ENCODE measurements at places on chromosomes 2 and 18. TPM values are rescaled to one million over a fixed set of nuclear protein-coding genes. Genes with fewer than 3 reads are reported as not detected.

GRCh38 chr2:221572219-221572820 is at the start of gene EPHA4:
EPHA4 (minus strand) TSS chr2:221572304; CDS start chr2:221572248, 56 bp downstream.
- peak within 1 kb of the TSS; percentile 94 for H3K4me3 ChIP-seq
- H3K36me3 ChIP-seq = no peaks in the 10 kb centered on the region
- H3K4me1 ChIP-seq = peaks cover 49% of the 10 kb centered on the region
- peak within 1 kb of the TSS; percentile 91 for H3K27ac ChIP-seq

- H3K27ac ChIP-seq = peak overlapping the region; percentile 43
- DNase-seq = no peak
- H3K4me3 ChIP-seq = peak overlapping the region; percentile 71
- no peaks in the 10 kb centered on the region for H3K36me3 ChIP-seq
- no peaks in the 10 kb centered on the region for H3K27me3 ChIP-seq
Observed at GRCh38 chr2:168245074-168245825, 2.1 kb downstream of the STK39 start.

GRCh38 chr2:108776475-108776874 is 10.1 kb upstream of the CCDC138 start:
- no peaks in the 10 kb centered on the region for H3K27me3 ChIP-seq
- H3K27ac ChIP-seq = no peak overlapping the region
- DNase-seq = no peak
- peaks cover 80% of the 10 kb centered on the region for H3K36me3 ChIP-seq
- no peak overlapping the region for H3K4me3 ChIP-seq

Gene KCMF1
- total RNA-seq = 23.5 TPM

Gene ITPRIPL1
- total RNA-seq = 0.86 TPM

Gene CKAP2L
- 1.7 TPM for total RNA-seq

Data from suprapubic skin (tissue), 4 donors.